Stimulated activated CD8-positive, alpha-beta memory T cell treated with anti-CD3 and anti-CD28 coated beads, Interleukin-4, amount 100 ng/mL, for 4 hours (primary cell): ENCODE measurements at places on chromosomes 3 and 15.

DNA sequence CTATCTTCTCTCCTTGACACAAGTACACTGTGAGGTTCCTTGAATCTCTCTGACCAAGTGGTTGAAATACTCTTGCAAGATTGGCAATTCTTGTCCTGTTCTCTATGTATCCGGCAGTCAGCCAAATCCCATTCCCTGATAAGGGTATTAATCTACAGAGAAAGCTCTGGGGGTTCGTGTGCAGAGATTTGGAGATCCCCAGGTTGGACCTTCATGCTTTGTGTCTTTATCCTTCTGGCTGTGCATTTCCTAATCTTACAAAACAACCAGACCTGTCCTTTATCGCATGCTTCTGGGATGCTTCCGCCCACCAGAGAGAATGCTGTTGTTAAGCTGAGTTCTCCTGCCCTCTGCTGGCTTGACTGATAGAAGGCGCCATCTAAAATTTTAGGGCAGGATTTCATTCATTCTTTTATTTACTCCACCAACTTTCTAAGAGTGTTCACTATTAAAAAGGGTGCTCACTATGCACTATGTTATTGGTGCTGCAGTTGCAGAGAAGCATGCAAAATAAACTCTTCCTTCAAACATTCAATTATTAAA, 8.6 kb upstream of the SST start:
- no peak for DNase-seq

GRCh38 chr3:65935724-65936123, 103.0 kb downstream of the MAGI1 start:
- DNase-seq, result no peak

DNA sequence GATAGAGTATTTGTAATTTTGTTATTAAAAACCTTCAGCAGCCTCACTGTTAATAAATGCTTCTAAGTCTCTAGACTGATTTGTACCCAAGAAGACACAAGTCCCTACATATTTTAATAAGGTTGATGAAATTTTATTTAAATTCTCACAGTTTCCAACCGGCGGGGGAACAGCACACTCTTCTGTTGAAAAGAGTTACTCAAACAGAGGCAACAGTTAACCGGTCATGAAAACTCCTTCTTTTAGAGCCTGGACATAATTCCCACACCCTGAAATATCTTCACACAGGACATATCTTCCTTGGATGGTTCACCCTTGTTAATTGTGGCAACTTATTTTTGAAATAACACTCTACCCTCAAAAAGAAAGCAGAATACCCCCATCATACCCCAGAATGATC, 278.8 kb downstream of the FOXP1 start:
- no peak for DNase-seq

DNA sequence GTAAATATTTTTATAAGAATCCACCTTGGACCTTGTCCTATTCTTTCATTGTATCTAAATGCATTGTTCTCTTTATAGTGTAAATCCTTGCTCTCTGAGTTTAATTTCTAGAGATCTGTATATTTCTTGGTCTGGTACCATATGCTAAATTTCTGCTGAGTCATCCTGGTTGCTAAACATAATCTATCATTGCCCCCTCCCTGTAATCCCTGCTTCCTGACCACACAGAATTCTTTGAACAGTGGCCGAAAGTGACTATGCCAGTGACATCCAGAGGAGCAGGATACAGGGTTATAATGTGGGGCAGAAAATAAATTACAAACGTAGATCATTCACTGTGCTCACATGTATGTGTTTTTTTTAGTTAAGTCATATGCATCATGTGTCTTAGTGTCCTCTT, 143.1 kb downstream of the DIPK2A start:
- DNase-seq, result no peak

GRCh38 chr3:66625505-66626216, 124.8 kb upstream of the LRIG1 start:
- no peak for DNase-seq

- DNase-seq, result no peak
Measured at GRCh38 chr15:73568564-73569280, 64.5 kb downstream of the NPTN start.

DNA sequence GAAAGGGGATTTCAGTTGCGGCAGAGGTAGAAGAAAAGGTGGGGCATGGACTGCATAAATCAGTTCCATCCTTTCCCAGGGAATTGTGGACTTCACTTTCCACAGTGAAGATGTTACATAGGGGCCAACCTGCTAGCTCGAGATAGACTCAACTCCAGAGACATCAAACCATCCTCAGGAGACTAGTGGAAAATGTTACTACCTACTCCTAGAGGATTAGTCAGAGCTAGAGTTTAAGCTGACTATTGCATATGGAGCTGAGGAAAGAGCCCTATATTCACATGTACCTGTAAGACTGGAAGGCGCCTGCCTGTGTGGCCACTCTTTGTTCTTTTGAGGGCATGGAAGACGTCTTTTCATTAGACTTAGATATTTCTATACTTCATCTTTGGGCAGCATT, 69.2 kb downstream of the KLHL25 start:
- DNase-seq, result no peak

GRCh38 chr3:33833408-33834095, 35.1 kb downstream of the PDCD6IP start:
- no peak for DNase-seq

DNA sequence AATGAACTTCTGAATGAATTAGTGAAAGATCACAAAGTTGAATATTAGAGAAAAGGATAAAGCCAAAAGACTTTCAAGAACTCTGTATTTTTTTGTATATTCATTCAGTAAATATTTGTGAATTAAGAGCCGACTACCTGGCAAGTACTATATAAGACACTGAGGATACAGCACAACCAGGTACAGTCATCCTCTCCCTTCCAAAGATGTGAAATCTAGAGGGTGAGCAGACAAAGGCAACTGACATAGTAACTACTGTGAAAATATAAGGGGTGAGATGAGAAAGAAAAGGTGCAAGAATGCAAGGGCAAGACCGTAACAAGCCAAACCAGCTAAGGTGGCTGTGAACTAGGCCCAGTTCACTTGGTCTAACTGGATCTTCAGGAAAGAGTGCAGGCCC, 974.6 kb upstream of the CFAP20DC start:
- DNase-seq, result no peak

GRCh38 chr3:180408654-180409053, 193.3 kb upstream of the TTC14 start:
- DNase-seq, result no peak

DNA sequence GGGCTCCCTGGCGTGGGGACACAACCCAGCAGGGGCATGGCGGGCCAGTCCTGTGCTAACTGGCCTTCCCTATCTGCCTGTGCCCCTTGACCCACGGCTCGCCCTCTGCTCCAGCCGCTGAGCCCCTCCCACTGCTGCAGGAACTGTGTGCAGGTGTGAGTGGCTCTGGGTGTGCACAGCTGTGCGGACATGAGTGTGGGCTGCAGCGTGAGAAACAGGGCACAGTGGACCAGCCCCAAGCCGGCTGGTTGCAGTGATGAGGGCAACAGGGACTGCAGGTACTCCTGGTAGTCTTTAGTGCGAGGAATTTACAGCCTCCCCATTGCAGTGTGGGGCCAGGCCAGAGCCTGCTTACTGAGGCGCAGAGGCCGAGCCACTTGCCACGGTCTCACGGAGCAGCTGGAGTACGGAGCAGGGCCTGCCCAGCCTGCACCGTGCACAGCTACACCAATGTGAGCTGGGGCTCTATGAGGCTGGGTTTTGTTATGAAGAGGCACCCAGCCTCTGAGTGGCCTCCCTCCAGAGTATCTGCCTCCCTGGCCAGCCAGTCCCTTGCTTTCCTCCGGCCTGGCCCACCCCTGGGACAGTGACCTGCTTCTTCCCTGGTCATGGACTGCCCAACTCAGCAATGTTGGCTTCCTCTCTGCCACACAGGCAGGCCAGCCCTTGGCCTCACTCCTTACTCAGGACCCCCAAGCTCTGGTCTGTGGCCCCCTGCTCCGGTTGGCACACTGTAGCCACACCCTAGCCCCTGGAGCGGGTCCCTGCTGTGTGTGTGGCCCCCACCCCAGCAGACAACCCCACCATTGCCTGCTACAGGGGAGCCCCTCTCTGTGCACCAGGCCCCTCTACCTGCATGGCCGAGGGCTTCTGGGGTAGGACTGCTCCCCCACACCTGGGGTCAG, 47.8 kb downstream of the PLXNA1 start:
- DNase-seq, result no peak

DNA sequence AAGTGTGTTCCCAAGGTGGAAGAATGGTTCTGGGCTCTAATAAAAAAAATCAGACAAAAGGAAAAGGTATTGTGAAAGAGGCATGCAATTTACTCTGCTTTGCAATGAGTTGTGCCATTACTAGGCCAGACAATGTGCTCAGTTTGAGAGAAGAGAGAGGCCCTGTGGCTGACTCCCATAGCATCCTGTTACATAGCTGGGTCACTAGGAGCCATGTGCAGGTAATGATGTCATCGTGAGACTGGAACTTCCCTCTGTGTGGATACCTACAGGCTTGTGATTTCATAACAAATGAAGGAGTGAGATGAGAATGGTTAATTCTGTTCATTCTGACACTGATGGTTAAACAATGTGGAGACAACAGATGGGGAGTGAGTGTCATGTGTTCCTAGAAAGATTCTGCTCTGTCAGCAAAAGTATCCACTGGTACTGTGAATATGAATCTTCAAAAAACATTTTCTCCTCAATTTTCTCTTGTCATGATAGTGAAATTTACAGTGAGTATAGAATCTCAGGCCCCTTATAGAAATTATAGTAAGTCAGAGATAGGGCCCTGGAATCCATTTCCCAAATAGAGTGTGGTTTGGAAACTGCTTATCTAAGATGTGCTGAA, 648.7 kb upstream of the DPPA4 start:
- DNase-seq, result no peak
